ENCODE measurements at places on chromosomes 2 and 18. TPM values are rescaled to one million over a fixed set of nuclear protein-coding genes. Genes with fewer than 3 reads are reported as not detected.

- DNase-seq, result no peak
Observed at GRCh38 chr2:101162561-101163330, 11.6 kb upstream of the TBC1D8 start.

DNA sequence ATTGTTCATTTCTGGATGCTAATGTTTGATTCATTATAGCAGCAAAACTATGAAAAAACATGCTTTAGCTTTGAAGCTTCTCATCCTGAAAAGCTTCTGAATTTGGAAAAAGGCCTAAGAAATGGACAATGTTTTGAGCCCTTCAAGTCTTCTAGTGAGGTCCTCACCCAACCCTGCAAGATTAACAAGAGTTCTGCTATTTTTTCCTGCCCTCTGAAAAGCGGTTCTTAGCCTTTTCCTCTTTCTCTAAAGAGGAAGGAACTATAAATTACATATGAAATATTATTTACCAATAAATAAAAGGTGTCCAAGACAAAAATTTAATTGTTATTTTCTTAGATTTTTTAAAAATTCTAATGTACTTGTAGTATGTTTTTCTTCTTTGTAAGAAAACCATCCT lies 19.9 kb upstream of the CDH19 start:
- no peak for DNase-seq

- peak; percentile 79 for DNase-seq
Observed at GRCh38 chr2:36357847-36358659, 2.5 kb downstream of the CRIM1 start.

DPYSL5 gene
- total RNA-seq, result 1.9 TPM

DNA sequence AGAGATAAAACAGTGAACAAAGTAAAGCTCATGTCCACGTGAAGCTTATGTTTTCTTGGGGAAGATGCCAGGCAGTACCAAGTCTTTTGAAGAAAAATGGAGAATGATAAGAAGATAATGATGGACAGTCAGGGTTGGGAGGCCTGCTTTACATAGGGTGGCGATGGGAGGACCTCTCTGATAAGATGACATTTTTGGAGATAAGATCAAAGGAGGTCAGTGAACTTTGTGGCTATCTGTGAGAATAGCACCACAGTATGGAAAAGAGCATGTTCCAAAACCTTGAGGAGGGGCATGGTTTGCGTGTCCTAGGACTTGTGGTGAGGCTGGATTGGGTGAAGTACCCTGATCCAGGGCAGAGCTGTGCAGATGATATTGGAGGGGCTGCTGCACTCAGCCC lies 461.7 kb upstream of the NRP2 start:
- no peak for DNase-seq

PRKAG3 gene
- not detected for total RNA-seq

DNA sequence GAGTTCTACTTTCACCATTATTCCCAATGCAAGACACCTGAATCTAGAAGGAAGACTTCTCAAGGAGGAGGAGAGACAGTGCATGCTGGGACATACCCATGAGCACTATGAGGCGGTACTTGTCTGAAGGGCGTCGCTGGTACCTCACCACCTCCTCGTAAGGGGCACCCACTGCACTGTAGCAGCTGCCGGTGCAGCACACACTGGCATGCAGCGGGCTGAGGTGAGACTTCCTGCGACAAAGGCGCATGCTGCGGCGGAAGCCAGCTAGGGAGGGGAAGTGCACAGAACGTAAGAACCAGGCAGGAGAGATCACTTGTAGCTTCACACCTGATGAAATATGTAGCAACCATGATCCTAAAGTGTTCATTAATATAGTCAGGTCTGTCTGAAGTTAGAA lies 12.8 kb upstream of the TMEM237 start:
- DNase-seq, result no peak

DNA sequence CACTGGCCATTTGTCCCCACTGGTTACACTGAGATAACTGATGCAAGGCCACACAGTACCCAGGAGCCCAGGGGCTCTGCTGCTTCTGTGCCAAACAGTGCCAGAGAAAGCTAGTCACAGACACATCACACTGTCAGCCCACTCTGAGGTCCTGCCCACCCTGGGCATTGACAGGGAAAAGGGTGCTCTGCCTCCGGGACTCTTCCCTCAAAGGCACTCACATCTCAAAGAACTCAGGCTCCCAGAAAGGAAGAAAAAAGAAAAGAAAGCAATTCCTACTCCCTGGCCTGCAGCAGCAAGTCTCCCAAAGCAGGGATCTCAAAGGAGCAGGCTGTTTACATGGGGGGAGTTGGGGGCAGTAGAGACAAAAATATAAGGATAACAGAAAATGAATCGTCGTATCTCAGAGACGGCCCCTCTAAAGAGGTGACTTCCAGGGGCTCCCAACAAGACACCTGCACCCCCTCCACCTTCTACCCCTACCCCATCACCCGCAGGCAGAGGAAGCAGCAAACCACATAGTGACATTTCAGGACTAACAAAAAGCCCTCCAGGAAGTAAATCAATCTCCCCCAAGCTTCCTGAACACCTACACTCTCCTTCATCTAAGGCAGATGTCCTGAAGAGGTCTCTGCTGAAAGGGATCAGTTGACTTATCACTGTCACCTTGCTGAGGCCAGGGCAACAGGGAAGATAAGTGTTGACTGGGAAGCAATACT lies 247.6 kb downstream of the TNS1 start:
- DNase-seq, result no peak

DNA sequence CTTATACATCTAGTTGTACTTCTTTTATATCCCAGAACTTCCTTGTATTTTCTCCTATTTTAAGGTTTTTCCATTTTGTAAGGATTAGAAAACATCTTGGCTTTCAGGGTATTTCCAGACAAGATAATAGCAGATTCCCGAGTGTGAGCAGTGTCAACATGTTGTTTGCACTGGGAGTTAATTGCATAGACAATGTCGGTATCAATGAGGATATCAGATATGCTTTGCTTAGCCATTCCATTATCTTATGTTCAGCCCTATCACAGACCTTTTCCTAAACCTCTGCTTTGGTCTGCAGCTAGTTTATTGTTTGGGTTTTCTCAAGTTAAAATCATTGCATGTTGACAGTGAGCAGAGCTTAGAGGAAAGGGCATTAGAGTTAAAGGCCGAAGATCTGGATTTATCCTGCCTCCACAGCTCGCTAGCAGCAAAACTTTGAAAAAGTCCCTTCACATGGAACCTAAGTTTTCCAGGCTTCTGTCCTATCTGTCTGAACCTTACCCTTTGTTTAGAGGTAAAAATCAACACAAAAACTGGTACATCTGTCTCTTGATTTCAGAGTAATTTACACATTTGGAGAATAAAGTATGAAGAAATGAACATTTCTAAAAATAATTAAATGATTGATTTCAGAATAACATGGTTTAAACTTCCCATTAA lies 355.4 kb downstream of the KIAA1328 start:
- no peak for DNase-seq
